ENCODE measurements at places on chromosomes 2 and 18.

DNA sequence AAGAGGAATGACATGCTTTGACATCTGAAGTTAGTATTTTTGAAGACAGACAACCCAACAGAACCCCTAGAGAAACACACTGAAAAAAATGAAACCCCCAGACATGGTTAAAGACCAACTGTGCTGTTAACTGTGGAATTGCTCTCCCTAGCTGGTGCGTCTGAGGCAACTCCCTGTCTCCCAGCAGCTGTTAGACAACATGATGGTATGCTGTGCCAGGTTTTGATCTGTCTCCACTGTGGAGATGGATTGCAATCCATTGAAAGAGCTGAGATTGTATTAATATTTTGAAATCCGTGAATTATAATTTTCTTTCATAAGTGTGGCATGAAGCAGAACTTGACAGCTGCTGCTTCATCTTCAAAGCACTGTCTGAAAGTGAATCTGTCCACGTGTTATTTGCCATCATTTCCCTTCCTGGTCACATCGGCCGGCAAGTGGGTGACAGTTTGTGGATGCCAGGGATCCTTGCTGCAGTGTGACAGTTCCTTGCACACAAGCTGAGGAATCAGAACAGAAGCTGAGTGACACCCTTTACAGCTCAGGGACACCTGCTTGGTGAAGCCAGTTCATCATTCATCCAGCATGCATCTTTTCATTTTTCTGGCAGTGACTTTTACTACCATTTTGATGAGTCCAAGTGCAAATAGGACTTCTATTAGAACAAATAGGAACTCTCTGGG, 58.2 kb upstream of the ACSL3 start:
- DNase-seq = no peak

DNA sequence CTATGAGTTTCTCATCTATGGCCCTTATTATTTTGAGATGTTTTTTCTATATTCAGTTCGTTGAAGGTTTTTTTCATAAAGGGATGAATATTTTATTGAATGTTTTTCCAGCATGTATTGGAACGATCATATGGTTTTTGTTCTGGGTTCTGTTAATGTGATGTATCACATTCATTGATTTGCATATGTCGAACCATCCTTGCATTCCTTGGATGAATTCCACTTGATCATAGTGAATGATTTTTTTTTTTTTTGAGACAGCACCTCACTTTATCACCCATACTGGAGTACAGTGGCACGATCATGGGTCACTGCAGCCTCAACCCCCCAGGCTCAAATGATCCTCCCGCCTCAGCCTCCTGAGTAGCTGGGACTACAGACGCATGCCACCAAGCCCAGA, 5.5 kb upstream of the NEMP2 start:
- no peak for DNase-seq

DNA sequence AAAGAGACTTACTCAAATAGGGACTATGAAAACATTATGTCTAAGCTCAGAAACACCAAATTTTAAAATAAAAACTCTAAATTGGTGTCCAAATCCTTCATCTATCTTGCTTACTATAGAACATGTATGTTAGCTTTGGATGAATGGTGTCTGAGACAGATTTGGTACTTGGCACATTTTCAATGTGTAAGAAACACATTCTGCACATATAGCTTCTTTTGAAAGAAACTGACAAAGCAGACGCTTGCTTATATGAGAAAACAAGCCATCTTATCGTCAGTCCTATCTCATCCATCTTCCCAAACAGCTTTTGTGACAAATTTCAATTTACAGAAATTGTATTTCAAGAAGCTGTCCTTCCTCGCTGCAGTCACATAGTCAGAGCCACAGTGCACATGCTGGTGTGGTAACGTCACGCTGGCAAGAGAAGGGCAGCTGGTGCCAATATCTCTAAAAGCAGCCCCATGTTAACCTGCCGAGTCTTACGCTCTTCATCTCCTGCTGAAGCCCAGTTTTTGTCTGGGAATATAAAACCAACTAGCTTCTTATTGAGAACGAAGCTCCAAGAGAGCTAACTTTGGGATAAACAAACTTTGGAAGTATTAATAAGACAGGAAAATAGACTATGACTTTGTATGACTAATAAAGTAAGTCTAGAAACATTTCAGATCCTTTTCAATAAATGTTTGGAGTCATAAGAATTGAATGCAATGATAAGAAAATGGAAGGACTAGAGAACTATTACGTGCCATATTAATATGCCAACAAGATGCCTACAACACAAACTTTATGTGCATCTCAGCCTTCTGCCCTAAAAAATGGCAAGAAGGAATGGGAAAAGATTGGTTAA, 74.9 kb upstream of the TFCP2L1 start:
- no peak for DNase-seq

- no peak for DNase-seq
Measured at GRCh38 chr2:197803033-197803444, 1.4 kb upstream of the PLCL1 start.

DNA sequence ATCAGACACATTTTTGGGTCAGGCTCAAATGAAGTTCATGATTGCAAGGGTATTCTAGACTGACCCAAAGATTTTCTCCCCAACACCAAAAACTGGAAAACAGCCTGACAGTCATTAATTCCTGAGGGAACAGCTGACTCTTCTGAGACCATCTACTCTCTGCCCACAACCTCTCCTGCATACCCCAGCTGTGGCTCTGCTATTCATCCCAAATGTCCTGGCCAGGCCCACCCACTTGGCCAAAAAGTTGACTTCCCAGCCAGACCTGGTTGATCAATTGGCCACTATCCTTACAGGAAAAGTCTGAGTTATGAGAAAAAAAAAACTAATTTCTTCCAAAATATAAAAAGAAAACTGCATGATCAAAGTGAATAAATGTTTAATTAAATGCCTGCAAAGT, 103.8 kb upstream of the ST3GAL5 start:
- no peak for DNase-seq

- no peak for DNase-seq
Measured at GRCh38 chr18:607930-608329, 11.1 kb downstream of the CLUL1 start.

DNA sequence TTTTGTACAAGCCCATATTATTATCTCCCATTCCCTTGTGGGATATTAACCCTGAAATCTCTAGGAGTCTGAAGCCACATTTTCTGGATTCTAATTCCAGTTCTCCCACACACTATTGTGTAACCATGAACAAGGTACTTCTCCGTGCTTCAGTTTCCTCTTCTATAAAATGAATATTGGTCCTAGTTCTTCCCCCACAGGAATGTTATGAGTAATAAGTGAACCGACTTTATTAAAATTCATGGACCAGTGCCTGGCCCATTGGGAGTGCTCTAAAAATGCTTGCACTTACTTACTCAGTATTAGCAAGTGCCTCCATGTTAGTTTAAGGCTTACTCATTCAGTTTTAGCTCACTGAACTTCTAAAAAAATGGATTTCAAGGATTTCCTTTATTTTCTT, 1.4 kb upstream of the ACMSD start:
- DNase-seq = no peak

- no peak for DNase-seq
Measured at GRCh38 chr2:44947028-44947375, 5.5 kb downstream of the SIX3 start.

GRCh38 chr2:236309669-236310029, 45.4 kb upstream of the ASB18 start:
- no peak for DNase-seq

- DNase-seq = no peak
Measured at GRCh38 chr2:201790989-201791388, 10.3 kb upstream of the ALS2 start.

DNA sequence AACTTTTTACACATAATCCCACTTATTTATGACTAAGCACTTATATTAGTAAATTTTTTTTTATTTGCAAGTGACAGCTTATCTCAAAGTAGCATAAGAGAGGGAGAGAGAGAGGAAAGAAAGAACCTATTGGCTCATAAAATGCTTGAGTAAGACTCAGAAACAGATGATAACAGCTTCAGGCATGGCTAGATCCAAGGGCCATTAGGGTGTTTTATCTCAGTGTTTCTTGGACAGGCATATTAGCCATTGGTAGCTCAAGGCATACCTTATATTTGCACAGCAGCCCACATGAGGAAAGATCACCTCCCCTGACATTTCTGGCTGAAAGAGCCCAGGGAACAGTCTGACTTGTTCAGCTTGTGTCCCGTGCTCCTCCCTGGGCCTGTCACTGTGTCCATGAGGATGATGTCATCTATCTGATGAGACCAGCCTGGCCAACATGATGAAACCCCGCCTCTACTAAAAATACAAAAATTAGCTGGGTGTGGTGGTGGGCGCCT, 64.4 kb downstream of the IL1R2 start:
- no peak for DNase-seq

GRCh38 chr2:159998961-159999360, 63.5 kb downstream of the PLA2R1 start:
- no peak for DNase-seq

GRCh38 chr2:62199392-62200125, 3.6 kb downstream of the B3GNT2 start:
- DNase-seq = no peak

DNA sequence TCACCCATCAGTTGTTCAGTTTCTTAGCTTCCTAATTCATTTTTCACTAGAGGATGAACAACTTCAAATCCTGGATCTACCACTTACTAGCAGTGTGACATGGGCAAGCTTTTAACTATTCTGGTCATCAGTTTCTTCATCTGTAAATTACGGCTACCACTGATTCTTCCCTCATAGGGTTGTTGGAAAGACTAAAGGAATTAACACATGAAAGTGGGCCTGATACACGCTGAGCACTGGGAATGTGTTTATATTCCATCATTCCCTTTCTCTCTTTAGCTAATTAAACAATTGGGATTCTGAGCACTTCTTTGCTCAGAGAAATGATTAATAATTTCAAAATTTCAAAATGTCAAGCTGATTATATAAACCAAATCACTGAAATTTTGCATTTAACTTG, 862.3 kb upstream of the GCFC2 start:
- DNase-seq = no peak

DNA sequence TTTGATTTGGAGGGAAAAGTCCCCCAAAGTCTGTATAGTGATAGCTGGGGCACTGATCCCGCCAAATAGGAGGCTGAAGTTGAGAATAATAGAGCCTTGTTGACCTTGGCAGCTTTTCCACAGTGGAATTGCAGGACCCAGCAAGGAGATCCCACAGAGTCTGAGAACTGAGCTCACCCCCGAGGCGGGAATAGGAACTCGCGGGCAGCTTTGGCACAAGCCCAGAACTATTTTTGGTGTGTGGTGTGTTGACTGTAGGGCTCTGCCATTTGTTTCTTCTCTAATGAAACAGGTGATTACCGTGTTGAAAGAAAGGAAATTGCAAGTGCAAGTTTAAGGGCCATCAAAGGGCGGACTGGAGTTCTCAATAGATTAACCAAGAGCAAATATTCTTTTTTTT, 34.0 kb downstream of the SH3RF3 start:
- no peak for DNase-seq

- no peak for DNase-seq
Measured at GRCh38 chr2:74935975-74936391, 22.5 kb upstream of the POLE4 start.

DNA sequence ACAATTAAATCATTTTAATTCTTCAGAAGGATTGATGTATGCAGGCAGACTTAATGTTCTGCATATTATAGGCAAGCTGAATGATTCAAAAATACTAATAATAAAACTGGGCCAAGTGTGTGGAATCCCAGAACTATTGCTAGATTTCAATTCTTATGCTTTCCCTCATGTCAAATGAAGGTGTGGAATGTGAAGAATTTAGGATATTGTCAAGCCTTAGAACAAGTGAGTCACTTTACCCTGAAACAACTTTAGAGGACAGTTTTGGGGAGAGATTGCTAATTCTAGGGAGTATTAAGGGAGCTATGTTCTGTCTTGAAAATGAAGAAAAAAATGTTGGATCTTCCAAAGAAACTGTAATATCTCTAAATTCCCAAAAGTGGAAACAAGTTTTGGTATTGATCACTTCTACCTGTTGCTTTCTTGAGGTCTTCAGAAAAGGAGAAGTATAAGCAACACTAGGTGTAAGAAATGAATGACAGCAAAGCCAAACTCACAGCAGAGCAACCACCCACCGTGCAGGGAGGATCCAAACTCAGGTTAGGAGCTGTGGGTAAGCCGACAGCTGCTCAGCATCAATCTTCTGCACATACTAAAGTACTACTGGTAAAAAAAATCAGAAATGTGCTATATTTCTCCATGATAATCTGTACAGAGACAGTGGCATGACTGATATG, 818.1 kb downstream of the SLC4A3 start:
- no peak for DNase-seq

DNA sequence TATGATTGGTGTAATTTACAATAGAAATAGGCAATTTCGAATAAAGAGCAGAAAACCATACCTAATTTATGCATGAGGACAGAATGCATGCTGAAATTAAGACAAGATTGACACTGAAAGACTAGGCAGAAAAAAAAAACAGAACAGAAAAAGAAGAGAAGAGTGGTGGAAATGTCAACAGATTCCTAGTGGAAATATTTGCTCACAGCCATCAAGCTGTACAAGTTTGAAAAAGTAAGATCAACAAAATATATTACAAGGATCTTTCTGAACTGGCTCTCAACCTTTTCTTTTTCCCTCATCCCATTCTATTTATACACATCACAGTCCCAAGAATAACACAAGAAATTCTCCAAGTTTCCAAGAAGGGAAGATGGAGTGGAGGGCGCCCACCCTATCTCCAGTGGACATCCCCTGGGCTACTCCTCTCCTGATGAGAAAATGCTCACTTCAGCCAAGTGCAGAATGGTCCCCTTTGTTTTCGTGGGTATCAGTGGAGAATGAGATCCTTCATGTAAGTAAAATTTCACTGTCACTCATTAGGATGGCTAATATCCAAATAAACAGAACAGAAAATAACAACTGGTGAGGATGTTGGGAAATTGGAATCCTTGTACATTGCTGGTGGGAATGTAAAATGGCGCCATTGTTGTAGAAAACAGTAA, 51.0 kb upstream of the ZNF532 start:
- no peak for DNase-seq

DNA sequence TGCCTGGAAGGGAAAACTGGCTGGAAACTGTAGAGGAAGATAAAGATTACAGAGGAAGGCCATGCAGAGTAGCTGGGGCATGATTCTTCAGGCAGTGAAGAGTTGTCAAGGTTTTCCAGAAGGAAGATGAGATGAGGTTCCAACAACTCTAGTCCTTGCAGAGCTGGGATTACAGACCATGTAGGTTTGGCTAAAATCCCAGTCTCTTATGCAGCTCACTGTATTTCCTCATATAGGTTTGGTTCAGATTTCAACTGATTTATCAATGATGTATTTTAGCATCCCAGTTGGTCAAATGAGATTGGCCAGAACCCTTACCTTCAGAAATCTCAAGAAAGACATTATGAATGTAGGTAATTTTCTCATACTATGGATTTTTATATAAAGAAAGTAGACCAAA, 16.4 kb downstream of the FAP start:
- DNase-seq = no peak

GRCh38 chr18:31591113-31591512, 564 bp upstream of the TTR start:
- no peak for DNase-seq

- no peak for DNase-seq
Measured at GRCh38 chr18:24319757-24320156, 77.9 kb downstream of the OSBPL1A start.

Data from activated CD8-positive, alpha-beta memory T cell treated with anti-CD3 and anti-CD28 coated beads for 1 hour (primary cell).